ENCODE measurements at places on chromosomes 11 and 22.

DNA sequence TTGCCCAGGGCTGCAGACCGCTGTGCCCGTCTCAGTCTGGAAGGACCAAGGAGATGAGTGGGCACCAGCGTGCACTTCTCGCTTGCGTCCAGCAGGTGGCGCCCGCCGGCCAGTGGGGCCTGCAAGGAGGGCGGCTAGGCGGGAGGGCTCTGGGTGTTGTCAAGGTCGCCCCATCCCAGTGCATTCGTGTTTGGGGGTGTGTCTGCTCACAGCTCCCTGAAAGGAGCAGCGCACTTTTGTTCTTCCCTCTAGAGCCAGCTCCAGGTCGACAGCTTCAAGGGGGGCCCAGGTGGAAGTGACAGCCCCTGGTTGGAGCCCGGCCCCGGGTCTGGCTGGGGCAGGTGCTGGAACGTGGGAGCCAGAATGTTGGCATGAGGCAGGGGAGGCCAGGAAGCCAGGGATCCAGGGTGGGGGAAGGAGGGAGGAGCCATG is 23.4 kb upstream of the MPPED1 start:
- DNase-seq, result peak; percentile 90

- DNase-seq, result no peak
Measured at GRCh38 chr11:33742249-33742851, 6.1 kb upstream of the CD59 start.

DNA sequence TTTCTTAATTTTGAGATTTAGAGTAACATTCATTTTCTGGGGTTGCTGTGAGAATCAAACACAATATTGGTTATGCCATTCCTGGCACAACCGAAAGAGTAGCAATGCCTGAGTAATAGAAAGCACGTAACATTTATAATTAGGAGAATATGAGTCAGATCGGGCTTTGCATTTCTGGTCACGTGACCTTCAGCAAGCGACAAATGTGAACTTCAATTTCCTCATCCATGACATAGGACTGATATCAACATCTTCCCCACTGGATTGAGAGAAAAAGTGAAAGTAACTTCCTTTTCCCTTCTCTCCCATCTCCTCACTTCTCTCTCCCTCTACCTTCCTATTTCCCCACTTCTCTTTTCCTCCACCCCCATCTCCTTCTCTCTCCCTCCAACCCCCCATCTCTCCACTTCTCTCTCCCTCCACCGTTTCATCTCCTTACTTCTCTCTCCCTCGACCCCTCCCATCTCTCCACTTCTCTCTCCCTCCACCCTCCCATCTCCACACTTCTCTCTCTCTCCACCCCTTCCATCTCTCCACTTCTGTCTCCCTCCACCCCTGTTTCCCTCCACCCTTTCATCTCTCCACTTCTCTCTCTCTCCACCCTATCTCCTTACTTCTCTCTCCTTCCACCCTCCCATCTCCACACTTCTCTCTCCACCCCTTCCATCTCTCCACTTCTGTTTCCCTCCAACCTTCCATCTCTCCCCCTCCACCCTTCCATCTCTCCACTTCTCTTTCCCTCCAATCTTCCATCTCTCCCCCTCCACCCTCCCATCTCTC is 33.5 kb upstream of the CAT start:
- DNase-seq, result no peak

GRCh38 chr11:19012636-19013035 is 47.9 kb downstream of the MRGPRX2 start:
- DNase-seq, result no peak

GRCh38 chr22:45507798-45508197 is 5.1 kb downstream of the FBLN1 start:
- no peak for DNase-seq

DNA sequence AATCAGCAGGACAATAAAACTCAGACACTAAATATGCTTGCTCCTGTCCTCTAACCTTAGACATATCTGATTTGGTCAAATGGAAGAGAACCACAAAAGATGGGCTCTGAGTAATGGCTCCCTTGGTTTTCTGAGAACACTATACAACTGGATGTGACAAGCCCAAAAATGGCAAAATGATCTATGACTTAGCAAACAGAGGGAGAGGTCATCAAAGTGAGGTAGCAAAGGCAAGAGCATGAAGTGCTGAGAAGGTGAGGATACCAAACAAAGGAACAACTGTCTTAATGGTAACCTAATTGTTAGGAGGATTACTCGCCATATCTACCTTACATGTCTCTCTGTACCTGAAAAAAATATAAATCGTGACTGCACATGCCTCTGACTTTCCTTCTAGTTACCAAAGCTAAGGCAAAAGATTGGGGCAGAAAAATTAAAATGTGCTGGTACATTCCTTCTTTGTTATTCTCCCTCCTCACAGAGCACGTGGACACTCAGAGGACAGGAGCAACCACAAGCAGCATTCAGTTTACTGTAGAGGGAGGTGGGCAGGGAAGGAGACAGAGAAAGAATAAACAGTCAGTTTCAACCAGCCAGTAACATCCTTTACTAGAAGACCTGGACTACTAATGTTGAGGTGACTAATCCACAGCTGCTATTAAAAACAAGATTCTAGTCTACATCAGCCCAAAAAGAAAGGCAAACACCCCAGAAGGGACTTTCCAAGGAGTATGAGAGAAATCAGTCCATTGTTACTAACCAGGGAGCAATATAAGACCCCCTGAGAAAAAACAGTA is 88.8 kb downstream of the AMBRA1 start:
- no peak for DNase-seq
